ENCODE measurements at places on chromosomes 13 and 19. TPM values are rescaled to one million over a fixed set of nuclear protein-coding genes. Genes with fewer than 3 reads are reported as not detected.

DNA sequence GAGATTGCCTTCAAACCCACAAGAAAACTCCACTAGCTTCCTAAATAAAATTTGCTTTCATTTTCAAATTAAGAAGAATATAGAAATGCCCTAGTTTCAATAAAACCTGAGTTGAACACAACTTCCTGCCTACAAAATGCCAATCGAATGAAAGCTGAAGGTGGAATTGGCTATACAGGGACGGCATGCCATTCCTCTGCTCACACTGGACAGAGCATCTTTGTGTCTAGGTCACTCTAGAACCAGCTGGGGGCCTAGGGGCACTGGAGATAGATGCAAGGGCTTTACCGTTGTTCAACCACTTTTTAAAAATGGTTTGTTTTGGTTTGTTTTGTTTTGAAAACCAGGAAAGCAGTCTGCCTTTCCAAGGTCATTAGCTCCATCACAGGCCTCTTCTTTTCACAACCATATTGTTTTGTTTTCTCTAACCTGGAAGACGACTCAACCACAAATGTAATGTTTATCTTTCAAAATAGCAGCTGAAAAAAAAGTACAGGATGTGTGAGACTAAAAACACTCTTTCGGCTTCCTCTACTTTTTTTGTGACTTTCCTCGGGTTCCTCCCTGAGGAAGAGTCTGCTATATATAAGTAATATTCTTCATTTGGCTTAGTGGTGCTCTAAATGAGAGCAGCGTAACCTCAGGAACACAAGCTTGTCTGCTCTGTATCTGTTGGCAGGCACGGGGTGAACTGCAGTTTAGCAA, 11.9 kb upstream of the ITM2B start:
- peak; percentile 28 for DNase-seq

DNA sequence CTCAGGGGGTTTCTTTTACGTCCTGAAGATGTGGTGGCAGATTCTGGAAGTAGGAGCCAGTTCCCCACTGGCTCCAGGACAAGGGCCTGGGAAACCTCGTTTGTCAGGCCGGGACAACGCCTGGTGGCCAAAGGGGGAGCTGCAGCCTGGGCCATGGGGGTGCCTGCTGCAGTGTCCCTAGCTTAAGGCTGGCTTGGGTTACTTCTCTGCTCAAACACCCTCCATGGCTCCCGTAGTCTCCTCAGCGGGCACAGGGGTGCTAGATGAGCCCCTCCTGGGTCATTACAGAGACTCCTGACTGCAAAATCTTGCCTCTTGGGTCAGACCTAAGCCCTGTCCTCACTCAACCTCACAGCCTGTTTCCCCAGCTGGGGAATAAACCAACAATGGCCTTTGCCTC, 14.7 kb downstream of the CILP2 start:
- peak; percentile 40 for DNase-seq

DNA sequence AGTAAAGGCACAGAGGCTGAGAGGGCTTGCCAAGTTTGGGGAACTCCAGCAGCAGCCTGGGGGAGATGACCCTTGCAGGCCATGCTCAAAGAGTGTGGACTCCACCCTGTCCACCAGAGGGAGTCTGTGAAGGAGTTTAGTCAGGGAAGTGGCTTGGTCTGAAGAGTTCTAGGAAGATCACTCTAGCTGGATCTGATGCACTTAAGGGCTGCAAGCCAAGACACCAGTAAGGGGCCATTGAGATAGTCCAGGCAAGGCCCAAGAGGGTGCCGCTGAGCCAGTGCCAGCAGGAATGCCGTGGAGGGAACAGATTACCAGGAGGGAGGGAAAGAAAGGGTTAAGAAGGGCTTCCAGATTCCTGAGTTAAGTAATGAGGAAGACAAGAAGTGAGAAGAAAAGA, 68.7 kb downstream of the ZAR1L start:
- peak; percentile 66 for DNase-seq

Gene C19orf85
- total RNA-seq = not detected

Gene PTGER1
- total RNA-seq = 0.12 TPM

Measured in M059J (cell line).